H1 (cell line): ENCODE measurements at places on chromosomes 16 and 17.

- no peaks in the 10 kb centered on the region for H3K36me3 ChIP-seq
- no peaks in the 10 kb centered on the region for H3K27me3 ChIP-seq
Observed at GRCh38 chr17:9529033-9529700, 46.5 kb downstream of the STX8 start.

GRCh38 chr17:43467981-43468581, 15.7 kb upstream of the DHX8 start:
- no peaks in the 10 kb centered on the region for H3K36me3 ChIP-seq
- no peak overlapping the region for H3K4me3 ChIP-seq
- no peaks in the 10 kb centered on the region for H3K27me3 ChIP-seq
- H3K4me1 ChIP-seq, result no peaks in the 10 kb centered on the region

- no peaks in the 10 kb centered on the region for H3K27me3 ChIP-seq
- H3K36me3 ChIP-seq, result no peaks in the 10 kb centered on the region; the same call in 1 of the 2 replicates
- H3K4me3 ChIP-seq, result no peak overlapping the region
- peaks cover 2% of the 10 kb centered on the region for H3K4me1 ChIP-seq
- no peak for DNase-seq
- no peak overlapping the region for H3K27ac ChIP-seq
Observed at GRCh38 chr16:27254262-27254811, 14.2 kb downstream of the NSMCE1 start.

GRCh38 chr17:1813088-1813487, 16.6 kb downstream of the SMYD4 start:
- H3K4me1 ChIP-seq, result no peaks in the 10 kb centered on the region
- H3K36me3 ChIP-seq, result no peaks in the 10 kb centered on the region
- DNase-seq, result no peak

- H3K27ac ChIP-seq, result no peak overlapping the region
- no peak for DNase-seq
- no peaks in the 10 kb centered on the region for H3K4me1 ChIP-seq
- no peaks in the 10 kb centered on the region for H3K36me3 ChIP-seq
- H3K27me3 ChIP-seq, result no peaks in the 10 kb centered on the region
Observed at GRCh38 chr17:54153423-54153822, 330.7 kb downstream of the KIF2B start.
